ENCODE measurements at places on chromosomes 2 and 18. TPM values are rescaled to one million over a fixed set of nuclear protein-coding genes. Genes with fewer than 3 reads are reported as not detected.

DNA sequence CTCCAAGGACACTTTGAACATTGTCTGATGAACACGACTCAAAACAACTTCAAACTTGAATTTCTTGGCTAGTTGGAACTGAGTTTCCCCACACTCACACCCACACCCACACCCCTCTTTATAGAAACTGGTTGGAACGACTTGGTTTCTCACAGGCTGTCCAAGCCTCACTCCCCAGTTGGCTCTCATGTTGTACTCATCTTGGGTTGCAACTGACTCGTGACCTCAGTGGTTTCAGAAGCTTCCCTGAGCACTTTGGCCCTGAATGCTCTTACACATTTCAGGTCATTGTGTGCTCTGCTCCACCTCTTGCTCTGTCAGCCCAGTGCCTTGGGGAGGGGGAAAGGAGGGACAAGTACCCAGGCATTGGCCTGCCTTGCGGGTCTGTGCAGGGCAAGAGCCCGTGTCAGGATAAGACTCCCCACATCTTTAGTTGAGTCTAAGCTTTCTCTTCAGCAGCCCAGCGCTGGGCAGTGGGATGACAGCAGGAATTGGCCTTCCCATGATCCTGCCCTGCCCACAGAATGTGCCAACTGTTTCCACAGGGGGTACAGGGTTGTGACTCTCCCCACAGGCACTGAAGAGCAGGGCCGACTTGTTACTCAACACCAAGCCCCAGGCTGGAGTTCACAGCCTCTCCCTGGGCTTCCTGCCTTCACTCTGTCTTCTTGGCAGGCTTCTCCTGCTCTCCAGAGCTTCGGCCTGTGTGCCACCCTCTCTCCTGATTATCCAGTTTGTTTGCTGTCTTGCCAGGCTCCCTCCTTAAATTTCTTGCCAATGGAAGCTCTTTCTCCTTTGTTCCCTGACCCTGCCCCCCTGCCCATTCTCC is 104.6 kb downstream of the RTN4 start:
- no peaks in the 10 kb centered on the region for H3K27me3 ChIP-seq
- no peaks in the 10 kb centered on the region for H3K36me3 ChIP-seq
- H3K27ac ChIP-seq, result no peak overlapping the region
- H3K4me3 ChIP-seq, result no peak overlapping the region
- peaks cover 5% of the 10 kb centered on the region for H3K4me1 ChIP-seq

DNA sequence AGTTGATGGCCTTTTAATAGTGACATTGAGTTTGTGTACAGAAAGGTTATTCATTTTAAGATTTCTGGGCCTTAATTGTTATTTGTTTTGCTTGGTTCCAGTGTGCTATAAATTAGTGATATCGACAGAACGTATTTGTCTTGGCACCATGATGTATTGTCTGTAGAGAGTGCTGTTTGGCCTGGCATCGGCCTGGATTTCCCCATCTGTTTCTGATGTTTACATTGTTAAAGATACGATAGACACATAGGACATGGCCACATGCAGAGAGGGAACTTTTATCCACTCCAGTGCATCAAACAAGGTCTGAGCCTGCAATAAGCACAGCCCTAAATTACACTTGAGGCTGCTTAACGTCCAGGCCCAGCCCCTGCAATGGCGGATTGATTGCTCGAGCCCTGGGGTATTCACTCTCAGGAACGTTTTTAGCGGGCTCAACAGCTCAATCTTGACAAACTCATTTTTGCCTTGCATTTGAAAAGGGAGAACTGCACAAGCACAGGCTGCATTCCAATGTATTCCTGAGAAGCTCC is 144.7 kb downstream of the SLC4A3 start:
- H3K4me1 ChIP-seq, result no peaks in the 10 kb centered on the region
- H3K4me3 ChIP-seq, result no peak overlapping the region
- no peak overlapping the region for H3K27ac ChIP-seq
- no peak for DNase-seq

DNA sequence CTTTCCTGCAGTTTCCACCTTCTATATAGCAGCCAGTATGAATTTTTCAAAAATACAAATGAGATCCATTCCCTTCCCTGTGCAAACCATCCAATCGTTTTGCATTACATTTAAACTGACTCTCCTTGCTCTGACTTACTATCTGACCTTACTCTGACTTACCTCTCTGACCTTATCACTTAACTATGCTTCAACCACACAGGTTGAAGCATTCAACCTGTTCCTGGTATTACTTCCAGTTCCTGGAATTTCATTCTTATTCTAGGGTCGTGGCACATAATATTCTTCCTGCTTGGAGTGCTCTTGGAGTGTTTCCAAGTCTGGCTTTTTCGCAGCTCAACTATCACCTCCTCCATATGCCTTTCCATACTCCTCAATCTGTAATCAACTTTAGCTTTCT is 850.6 kb upstream of the CHAC2 start:
- H3K4me3 ChIP-seq, result no peak overlapping the region
- no peaks in the 10 kb centered on the region for H3K27me3 ChIP-seq
- no peak overlapping the region for H3K27ac ChIP-seq
- no peak for DNase-seq
- no peaks in the 10 kb centered on the region for H3K4me1 ChIP-seq

DNA sequence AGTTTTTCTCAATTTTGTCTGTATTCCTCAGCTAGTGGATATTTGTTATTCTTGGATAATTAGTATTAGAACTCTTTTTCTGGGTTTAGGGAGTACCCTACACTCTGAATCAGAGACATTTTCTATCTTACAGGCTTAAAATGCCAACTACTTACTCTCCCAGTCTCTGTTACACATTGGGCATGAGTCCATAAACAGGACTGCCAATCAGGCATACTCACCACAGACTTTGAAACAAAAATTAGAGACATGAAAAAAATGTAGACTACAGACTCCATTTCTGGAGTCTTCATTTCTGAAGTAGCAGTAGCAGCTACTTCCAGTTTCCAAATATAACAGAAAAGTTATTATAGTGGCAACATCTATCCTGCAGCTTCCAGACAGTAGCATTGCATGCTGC is 279.7 kb downstream of the MBD5 start:
- no peaks in the 10 kb centered on the region for H3K36me3 ChIP-seq
- no peak overlapping the region for H3K4me3 ChIP-seq
- H3K4me1 ChIP-seq, result no peaks in the 10 kb centered on the region
- no peak overlapping the region for H3K27ac ChIP-seq

- no peak for DNase-seq
- H3K27me3 ChIP-seq, result no peaks in the 10 kb centered on the region
Observed at GRCh38 chr2:191441496-191442214, 196.5 kb downstream of the MYO1B start.

DNA sequence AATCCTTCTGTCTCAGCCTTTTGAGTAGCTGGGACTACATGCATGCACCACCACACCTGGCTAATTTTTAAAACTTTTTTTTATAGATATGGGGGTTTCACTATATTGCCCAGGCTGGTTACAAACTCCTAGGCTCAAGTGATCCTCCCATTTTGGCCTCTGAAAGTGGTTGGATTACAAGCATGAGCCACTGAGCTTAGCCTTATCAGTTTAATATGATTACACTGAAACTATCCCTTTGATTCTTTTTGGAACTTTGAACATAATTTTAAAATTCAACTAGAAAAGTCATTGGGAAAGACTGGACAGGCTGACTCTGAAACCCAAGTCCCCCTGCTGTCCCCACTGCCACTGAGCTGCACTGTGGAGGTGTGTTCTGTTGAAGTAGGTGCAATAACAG is 114.8 kb downstream of the ARL4C start:
- DNase-seq, result no peak
- H3K27me3 ChIP-seq, result no peaks in the 10 kb centered on the region
- no peak overlapping the region for H3K27ac ChIP-seq
- H3K4me1 ChIP-seq, result no peaks in the 10 kb centered on the region
- H3K4me3 ChIP-seq, result no peak overlapping the region

AKAIN1 gene
- total RNA-seq, result not detected

Measured in H1 (cell line).